Neural crest cell (in vitro differentiated cells): ENCODE measurements at places on chromosomes 5 and 9.

DNA sequence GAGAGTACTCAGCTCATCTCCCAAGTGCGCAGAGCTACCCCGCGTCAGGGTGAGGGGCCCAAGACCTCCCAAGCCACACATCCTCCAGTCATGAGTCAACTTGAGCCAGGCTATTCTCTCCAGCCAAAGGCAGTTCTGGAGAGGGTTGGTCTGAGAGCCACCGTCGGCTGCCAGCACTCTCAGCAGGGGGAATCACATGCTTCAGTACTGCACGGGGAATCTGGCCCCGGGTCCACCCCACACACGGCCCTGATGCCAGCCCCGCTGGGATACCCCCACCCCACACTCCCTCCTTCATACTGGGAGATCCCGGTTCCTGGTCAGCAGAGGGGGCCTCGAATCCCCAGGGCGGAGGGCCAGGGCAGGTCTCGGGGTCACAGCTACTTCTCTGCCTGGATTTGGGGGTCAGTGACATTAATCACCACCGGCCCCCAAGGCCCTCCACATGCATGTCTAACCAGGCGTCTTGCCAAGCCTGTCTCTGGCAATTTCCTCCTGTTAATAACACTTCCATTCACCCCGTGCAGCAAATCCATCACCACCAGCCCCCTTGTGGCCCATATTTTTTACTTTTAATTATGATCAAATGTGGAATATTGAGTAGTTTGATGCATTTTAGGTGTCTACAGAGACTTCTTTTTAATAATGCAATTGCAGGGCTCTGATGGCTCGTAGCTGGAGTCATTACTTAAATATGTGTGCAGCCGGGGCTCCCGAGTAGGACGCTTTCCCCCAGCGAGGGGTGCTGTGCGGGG lies 102.9 kb upstream of the PPP1R26 start:
- no peaks in the 10 kb centered on the region for H3K36me3 ChIP-seq
- no peaks in the 10 kb centered on the region for H3K4me1 ChIP-seq
- no peak for DNase-seq
- no peak overlapping the region for H3K4me3 ChIP-seq
- no peak overlapping the region for H3K27ac ChIP-seq

- H3K4me1 ChIP-seq, result peaks cover 54% of the 10 kb centered on the region
- no peaks in the 10 kb centered on the region for H3K27me3 ChIP-seq
- H3K4me3 ChIP-seq, result peak overlapping the region; percentile 80
- DNase-seq, result no peak
These were observed 12.3 kb upstream of the DPM2 start for GRCh38 chr9:127949827-127950512.

DNA sequence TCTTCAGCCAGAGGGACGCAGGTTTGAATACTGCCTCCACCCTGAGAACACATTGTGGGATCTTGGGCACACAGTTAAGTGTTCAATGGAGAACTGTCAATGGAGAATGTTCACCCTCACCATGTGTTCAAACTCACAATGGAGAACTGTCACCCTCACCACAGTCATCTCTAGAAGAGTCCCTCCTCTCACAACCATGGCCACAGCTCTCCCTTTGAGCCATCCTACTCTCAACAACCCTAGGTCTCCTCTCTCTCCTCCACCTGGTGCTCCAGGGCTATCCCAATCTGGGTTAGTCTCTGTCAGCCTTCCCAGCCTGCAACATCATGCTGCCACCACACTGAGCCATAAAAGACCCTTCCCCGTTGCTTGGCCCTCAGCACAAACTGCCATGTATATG lies 36.3 kb upstream of the HAND1 start:
- no peaks in the 10 kb centered on the region for H3K36me3 ChIP-seq
- H3K4me3 ChIP-seq, result no peak overlapping the region
- no peaks in the 10 kb centered on the region for H3K4me1 ChIP-seq
- H3K27me3 ChIP-seq, result peaks cover 34% of the 10 kb centered on the region

DNA sequence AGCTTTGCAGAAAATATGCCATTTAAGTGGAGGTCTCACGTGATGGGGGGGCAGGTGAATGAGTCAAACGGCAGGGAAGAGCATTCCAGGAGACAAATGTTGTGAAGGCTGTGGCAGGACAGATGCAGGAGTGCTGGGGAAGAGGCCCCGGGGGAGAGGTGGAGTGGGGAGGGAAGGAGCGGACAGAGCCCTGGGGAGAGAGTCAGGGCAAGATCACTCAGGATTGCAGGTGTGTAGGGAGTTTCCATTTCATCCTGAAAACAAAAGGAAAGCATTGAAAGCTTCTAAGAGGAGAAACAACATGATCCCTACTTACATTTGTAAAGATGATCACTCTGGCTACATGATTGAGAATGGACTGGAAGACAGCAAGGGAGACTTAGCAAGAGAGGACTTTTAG lies 323.3 kb downstream of the ASTN2 start:
- H3K4me3 ChIP-seq, result no peak overlapping the region
- H3K36me3 ChIP-seq, result no peaks in the 10 kb centered on the region
- H3K27ac ChIP-seq, result no peak overlapping the region
- no peak for DNase-seq
- peaks cover 3% of the 10 kb centered on the region for H3K27me3 ChIP-seq
- H3K4me1 ChIP-seq, result no peaks in the 10 kb centered on the region

DNA sequence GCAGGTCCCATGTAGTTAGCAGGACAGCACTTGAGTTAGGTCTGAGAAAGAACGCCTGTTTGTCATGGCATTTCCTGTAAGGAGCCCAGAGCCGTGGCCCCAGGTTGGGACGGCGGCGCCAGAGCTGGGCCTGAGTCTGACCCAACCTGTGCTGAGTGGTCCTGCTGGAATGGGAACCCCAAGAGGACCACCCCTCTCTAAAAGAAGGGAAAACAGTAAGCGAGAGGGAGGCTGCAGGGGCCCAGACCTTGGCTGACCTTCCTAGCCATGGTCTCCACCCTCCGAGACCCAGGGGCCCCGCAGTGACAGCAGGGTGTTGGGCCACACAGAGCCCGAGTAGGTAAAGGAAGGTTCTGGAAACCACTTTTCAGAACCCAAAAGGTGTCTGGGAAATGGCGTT lies 1.8 kb upstream of the LRRC14B start:
- H3K4me1 ChIP-seq, result peaks cover 14% of the 10 kb centered on the region
- no peaks in the 10 kb centered on the region for H3K36me3 ChIP-seq
- peaks cover 3% of the 10 kb centered on the region for H3K27me3 ChIP-seq
- DNase-seq, result no peak

DNA sequence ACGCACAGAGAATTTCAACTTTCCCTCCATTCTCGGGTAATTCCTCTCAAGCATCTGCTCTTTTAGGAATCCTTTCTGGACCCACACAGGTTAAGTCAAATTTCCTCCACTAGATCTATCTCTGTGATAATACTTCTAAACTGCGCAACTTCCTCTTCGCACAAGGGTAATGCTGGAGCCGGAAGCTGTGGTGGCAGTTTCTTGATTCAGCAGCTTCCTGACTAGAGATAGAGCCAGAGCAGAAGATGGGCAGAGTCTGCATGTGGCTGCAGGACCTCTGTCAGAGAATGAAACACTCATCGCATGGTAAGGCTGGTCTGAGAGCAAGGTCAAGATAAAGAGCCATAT lies 11.1 kb upstream of the CDC42SE2 start:
- no peaks in the 10 kb centered on the region for H3K27me3 ChIP-seq
- no peak overlapping the region for H3K27ac ChIP-seq
- no peaks in the 10 kb centered on the region for H3K4me1 ChIP-seq
- H3K4me3 ChIP-seq, result no peak overlapping the region

- H3K27me3 ChIP-seq, result no peaks in the 10 kb centered on the region
- peaks cover 29% of the 10 kb centered on the region for H3K4me1 ChIP-seq
- DNase-seq, result peak; percentile 79
- peak overlapping the region; percentile 76 for H3K4me3 ChIP-seq
These were observed 6.1 kb upstream of the DPM2 start for GRCh38 chr9:127943731-127944144.
